IgD-negative memory B cell (primary cell): ENCODE measurements at places on chromosomes 3 and 15. TPM values are rescaled to one million over a fixed set of nuclear protein-coding genes. Genes with fewer than 3 reads are reported as not detected.

CTDSPL gene
- polyA plus RNA-seq: not detected

ZNF592 gene
- polyA plus RNA-seq: 11.9 TPM

GRAMD2A gene
- polyA plus RNA-seq: not detected

MESD gene
- 21.9 TPM for polyA plus RNA-seq

LINGO1 gene
- polyA plus RNA-seq: not detected

PYDC2 gene
- polyA plus RNA-seq: not detected

TM4SF18 gene
- not detected for polyA plus RNA-seq

SPATA16 gene
- polyA plus RNA-seq: not detected

ZDHHC23 gene
- 4.1 TPM for polyA plus RNA-seq

IL16 gene
- 301 TPM for polyA plus RNA-seq

DLEC1 gene
- polyA plus RNA-seq: 0.28 TPM

GPR149 gene
- polyA plus RNA-seq: not detected

FYTTD1 gene
- polyA plus RNA-seq: 65.5 TPM

CCDC50 gene
- 98.9 TPM for polyA plus RNA-seq

GPR27 gene
- polyA plus RNA-seq: 0.11 TPM

LDHAL6B gene
- not detected for polyA plus RNA-seq

FANCD2OS gene
- polyA plus RNA-seq: not detected

CTXND1 gene
- 0.04 TPM for polyA plus RNA-seq

MAP2K5 gene
- 15.2 TPM for polyA plus RNA-seq

ZNF80 gene
- not detected for polyA plus RNA-seq

EXD1 gene
- polyA plus RNA-seq: not detected

KNG1 gene
- polyA plus RNA-seq: not detected

ZNF860 gene
- 27.7 TPM for polyA plus RNA-seq

SLC25A26 gene
- 42.7 TPM for polyA plus RNA-seq

ST3GAL6 gene
- not detected for polyA plus RNA-seq

DNAH1 gene
- 1.1 TPM for polyA plus RNA-seq

SLC7A14 gene
- not detected for polyA plus RNA-seq

RASL12 gene
- not detected for polyA plus RNA-seq

SERINC4 gene
- 1.1 TPM for polyA plus RNA-seq

PEX5L gene
- polyA plus RNA-seq: not detected

TGM4 gene
- 0.06 TPM for polyA plus RNA-seq

C2CD4A gene
- not detected for polyA plus RNA-seq

MINAR1 gene
- 0.08 TPM for polyA plus RNA-seq

CCDC9B gene
- polyA plus RNA-seq: 0.11 TPM

ANKRD34C gene
- polyA plus RNA-seq: not detected

GP5 gene
- 0.05 TPM for polyA plus RNA-seq

MLF1 gene
- polyA plus RNA-seq: not detected

VEPH1 gene
- polyA plus RNA-seq: not detected

CPA3 gene
- polyA plus RNA-seq: not detected

PARP16 gene
- 23.5 TPM for polyA plus RNA-seq

QARS1 gene
- 117 TPM for polyA plus RNA-seq

C3orf18 gene
- 7.9 TPM for polyA plus RNA-seq

ZMYND10 gene
- not detected for polyA plus RNA-seq

SAXO2 gene
- polyA plus RNA-seq: 4.2 TPM

CFAP92 gene
- polyA plus RNA-seq: not detected

MKRN3 gene
- polyA plus RNA-seq: 0.49 TPM

PP2D1 gene
- polyA plus RNA-seq: 0.64 TPM

CYP11A1 gene
- not detected for polyA plus RNA-seq

EAF2 gene
- polyA plus RNA-seq: 296 TPM

TMEM45A gene
- 0.14 TPM for polyA plus RNA-seq

UROC1 gene
- polyA plus RNA-seq: not detected

LMAN1L gene
- polyA plus RNA-seq: not detected

THPO gene
- polyA plus RNA-seq: 0.14 TPM

FSD2 gene
- 0.09 TPM for polyA plus RNA-seq
